Inflammatory macrophage (primary cell): ENCODE measurements at places on chromosomes 12 and 14.

DNA sequence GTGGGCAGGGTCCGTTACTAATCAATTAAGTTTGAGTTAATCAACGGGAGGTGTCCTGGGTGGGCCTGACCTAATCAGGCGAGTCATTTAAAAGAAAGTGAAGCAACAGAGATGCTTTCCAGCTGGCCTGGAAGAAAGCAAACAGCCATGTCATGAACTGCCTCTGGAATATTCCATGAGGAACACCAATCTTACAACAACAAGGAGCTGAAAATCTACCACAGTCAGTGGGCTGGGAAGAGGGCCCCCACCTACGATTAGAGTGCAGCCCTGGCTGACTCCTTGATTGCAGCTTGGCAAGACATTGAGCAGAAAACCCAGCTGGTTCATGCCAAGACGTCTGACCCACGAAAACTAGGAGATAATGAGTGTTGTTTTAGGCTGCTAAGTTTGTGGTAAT lies 56.2 kb downstream of the SSPN start:
- DNase-seq: no peak

- DNase-seq: no peak
Measured at GRCh38 chr14:98170575-98170974, 1101.4 kb downstream of the BCL11B start.

- DNase-seq: no peak
Measured at GRCh38 chr12:23025372-23026016, 400.5 kb downstream of the ETNK1 start.

- peak; percentile 76 for DNase-seq
Measured at GRCh38 chr12:49331380-49332222, 5.4 kb downstream of the C1QL4 start.

GRCh38 chr12:131905630-131906091 lies 11.2 kb downstream of the ULK1 start:
- no peak for DNase-seq
